ENCODE measurements at places on chromosomes 5 and 9.

DNA sequence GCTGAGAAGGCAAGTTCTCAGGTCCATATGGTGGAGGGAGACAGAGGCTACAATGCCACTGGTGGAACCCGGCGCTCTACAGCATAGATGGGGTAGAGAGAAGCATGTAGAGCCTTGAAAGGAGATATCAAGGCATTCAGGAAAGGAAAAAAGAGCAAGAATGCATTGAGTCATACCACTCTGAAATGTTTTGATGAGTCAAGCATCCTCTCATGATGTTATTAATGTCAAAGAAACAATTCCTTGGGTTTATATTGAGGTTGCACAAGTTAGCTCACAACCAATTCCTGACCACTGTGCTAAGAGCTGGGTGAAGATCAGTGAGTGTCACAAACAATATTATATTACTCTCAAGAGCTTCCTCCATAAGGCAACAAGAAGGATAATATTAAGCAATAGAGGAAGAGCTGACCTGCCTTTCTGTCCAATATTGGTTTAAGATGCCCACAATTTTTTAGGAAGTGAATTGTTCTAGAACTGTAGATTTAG lies 178.0 kb downstream of the RFK start:
- no peak for DNase-seq

DNA sequence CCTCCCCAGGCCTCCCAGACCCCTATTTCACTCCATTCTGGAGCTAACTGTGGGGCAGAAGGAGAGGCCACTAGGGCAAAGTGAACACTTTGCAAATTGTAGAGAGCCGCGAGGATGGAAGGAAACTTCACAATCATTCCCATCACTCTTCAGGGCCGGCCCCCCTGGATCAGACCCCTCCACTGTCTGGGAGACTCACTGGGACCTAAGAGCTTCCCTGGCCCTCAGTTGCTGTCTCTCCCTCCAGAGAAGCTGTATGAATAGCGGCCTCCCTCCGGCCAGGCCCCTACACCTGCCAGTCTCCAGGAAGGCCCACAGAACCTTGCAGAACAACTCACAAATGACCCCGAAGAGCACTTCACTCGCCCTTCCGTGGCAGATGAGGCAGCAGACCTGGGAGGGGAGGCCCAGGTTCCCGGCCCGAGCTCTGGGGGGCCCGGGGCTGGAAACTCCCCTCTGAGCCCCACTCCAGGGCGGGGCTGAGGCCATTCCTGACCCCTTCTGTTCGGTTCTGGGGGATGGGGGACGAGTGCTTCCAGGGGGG lies 141.9 kb upstream of the IER5L start:
- peak; percentile 22 for DNase-seq

- DNase-seq, result no peak
Measured at GRCh38 chr5:115510145-115510645, 34.4 kb downstream of the FEM1C start.

- DNase-seq, result no peak
Measured at GRCh38 chr5:14178091-14178490, 34.9 kb downstream of the TRIO start.

DNA sequence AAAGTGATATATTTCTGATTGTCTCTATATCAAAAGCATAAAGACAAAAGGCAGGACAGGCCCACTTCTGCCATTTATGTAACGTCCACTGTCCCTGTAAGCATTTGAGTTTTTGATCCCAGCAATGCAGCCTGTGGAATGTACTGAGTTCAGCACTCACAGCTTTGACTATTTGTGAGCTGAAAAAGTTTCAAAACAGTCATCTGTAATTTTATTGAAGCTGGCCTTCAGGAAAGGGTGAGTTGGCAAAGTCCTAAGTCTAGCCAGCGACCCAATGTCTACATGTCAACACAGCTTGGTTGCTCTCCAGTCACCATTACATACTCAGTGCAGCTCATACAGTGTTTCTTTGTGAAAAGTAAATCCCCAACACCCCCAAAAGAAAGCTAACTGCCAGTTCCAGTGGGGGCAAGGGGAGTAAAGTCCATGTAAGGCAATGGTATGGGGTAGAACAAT lies 9.7 kb downstream of the LIFR start:
- DNase-seq, result no peak

DNA sequence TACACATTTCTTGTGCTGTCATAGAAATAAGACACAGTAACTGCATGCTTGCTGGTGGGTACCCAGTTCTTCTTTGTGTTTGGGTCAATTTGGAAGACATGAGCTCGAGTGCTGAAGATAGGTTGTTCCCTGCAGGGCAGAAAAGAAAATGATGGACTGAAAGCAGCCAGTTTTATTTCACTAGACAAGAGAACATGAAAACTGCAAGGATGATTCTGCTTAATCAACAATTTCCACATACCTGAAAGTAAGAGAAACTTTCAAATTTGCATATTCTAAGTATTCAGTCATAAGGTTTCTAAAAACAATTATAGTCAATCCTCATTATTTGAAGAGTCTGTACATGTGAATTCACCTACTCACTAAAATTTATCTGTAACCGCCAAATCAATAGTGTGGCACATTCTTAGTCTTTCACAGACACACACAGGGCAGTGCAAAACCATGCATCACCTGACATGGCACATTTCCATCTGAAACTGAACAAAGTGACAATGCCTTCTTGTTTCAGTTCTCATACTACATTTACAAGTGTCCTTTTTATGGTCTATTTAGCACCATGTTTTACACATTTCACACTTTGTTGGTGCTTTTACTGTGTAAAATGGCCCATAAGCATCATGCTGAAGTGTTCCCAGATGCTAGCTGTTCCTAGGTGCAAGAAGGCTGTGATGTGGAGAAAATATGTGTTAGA lies 56.9 kb downstream of the HOMER1 start:
- DNase-seq, result no peak

DNA sequence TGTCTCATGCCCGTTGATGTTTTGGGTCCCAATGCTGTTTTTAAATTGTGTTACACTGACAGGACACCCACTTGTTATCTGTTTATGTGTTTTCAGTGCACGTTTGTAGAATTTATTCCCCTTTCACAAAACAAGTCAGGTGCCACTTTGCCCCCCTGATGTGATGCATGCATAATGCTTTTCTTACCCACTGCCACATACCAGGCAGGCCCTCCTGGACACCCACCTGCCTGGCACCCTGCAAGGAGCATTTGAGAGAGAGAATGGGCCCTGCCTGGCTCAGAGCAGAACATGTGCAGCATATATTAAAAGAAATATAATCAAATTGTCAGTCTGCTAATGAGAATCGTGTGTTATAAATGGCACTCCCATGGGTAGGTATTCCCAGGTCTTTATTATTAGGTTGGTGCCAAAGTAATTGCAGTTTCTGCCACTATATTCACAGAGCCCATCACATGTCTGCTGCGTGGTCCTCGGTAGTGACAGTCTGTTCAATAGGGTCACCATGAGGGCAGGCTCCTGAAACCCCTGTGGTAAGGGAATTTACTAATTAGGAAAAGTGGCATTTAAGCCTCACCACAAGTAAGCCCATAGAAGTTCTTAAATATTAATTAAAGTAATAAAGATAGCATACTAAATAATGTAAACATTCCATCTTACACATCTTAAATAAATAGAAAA lies 52.2 kb upstream of the CKMT2 start:
- no peak for DNase-seq

DNA sequence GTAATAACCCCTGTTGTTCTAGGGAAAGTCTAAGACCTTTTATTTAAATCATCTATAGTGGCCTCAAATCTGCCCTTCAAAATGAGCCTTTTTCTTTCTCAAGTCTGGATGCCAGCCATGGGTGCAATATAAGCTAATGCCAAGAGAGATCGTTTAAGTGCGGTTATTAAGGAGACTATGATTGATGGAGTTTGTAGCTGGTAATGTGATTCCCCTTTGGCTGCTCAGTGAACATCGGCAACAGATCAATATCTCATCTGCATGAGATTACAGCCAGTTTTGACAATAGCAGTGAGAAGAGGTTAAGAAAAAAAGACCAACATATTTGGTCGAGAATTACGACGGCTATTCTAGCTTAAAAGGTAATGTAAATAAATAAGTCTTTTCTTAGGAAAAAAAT lies 1049.4 kb upstream of the NUDT12 start:
- no peak for DNase-seq

DNA sequence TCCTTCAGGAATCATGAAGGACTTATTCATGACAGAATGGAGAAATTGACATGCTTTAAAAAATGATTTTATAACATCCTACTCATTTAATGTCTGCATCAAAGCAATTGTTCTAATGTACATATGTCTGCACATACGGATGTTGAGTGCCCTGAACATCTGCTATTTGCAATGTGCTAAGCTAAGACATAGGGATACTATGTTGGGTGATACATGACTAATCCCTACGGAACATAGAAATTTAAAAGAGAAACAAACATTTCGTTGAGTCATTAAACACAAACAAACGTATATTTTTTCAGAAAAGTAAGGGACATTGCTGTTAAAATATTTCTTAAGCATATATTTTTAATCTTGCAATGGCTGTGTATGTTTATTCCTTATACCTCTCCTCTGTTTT lies 686.5 kb upstream of the ADAMTS16 start:
- DNase-seq, result no peak

DNA sequence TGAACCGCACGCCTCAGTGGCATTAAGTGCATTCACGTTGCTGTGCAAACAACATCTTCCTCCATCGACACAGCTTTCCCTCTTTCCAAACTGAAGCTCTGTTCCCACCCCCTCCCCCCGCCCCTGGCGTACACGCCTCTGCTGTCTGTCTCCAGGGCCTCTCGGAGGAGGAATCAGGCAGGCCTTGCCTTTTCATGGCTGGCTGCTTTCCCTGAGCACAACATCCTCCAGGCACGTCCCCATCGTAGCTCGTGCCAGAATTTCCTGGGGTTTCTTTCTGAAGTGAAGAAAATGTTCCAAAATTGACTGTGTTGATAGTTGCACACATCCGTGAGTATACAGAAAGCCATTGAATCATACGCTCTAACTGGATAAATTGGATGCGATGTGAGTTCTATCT lies 22.3 kb upstream of the TMEM250 start:
- peak; percentile 87 for DNase-seq

DNA sequence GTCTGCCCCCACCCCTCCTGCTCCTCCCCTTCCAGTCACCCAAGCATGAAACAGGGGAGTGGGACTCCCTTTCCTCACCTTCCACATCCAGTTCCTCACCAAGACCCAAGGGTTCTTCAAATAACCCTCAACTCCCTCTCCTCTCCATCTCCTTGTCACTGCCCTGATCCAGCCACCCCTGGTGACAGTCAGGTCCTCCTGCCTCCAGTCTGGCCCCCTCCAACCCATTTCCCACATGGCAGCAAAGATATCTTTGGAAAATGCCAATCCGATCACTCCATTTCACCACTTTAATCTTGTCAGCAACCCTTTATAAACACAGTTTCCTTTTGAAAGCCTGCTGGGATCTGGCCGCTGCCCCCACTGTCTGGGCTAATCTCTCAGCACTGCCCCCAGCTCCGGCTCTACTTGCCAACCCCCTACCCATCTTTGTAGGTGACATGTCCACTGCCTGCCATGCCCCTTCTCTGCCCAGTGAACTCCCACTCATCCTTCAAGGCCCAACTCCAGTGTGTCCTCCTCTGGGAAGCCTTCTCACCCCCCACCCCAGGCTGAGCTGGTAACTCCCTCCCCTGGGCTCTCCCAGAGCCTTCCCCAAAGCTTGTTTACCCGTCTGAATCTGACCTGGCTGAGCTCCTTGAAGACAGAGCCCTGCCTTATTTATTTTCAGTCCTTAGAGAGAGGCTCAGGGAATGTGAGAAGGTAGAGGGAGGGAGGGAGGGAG lies 781 bp upstream of the MYOZ3 start:
- no peak for DNase-seq

DNA sequence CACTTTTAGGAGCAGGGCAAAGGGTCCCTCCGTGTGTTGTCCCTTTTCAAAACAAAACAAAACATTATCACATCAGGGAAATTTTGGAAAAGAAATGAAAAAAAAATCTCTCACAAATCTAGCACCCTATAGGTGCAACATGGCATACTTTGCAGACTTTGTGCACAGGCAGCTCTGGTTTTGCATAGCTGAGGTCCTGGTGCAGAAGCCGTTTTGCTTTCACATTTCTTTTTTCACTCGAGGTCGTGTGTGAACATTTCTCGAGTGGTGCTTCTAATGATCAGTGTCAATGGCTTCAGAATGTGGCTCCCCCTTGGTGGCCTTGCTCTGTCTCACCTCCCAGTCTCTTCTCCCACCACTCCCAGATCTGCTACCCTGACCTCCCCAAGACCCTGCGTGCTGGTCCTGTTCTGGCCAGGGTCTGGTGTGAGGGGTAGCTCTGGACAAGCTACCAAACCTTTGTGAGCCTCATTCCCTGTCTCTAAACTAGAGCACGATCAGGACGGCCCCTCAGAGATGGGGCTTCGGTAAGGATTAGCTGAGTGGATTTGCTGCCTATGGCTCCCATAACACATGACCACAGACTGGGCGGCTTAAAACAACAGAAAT lies 258.0 kb downstream of the NSG2 start:
- no peak for DNase-seq

- no peak for DNase-seq
Measured at GRCh38 chr9:129945314-129945713, 97.7 kb downstream of the FNBP1 start.

- no peak for DNase-seq
Measured at GRCh38 chr9:6938447-6938846, 180.7 kb downstream of the KDM4C start.

DNA sequence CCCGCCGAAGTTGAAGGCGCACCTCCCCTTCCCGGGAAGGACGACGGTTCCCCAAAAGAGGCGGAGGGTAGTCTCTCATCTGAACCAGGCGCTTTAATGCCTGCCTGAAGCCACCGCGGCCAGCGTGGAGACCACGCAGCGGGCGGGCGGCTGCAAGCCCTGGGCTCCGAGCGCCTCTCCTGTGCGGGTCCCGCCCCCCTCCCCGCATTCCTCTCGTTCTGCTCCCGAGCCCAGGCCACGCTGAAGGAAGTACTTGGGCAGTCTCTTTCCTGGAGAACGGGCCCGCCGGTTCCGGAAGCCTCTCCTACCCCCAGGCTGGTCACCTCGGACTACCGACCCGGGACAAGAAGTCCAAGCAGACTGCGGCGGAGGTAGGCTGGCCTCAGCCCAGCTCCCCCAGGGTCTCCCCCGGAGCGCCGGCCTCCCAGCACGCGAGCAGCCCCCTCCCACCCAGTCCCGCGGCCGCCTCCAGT lies 571 bp downstream of the PPIC start:
- peak; percentile 67 for DNase-seq

GRCh38 chr9:111038331-111039230 lies at the start of gene LPAR1:
Gene LPAR1, minus strand, starts transcription at chr9:111038470. Its CDS starts 66,353 bp downstream, at chr9:110972117.
- peak; percentile 90 for DNase-seq

DNA sequence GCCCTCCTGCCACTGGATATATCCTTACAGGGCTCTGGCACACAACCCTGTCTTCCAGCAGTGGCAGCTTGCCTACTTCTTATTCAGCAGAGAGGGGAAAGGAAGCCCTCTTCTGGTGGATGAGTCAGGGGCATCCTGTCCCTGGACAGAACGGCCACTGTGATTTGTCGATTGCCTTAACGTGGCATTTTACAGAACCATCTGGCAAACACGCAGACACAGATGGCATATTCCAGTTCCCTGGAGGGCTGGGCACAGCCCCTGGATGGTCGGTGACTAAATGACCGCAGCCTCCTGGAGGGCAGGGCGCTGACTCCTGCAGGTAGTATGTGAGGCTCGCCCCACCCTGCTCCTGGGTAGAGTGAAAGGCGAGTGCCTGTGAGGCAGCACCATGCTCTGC lies 62.1 kb downstream of the DCP2 start:
- DNase-seq, result no peak

Measured in right hindlimb (tissue), 1 donor.